ENCODE measurements at places on chromosomes 2 and 18.

DNA sequence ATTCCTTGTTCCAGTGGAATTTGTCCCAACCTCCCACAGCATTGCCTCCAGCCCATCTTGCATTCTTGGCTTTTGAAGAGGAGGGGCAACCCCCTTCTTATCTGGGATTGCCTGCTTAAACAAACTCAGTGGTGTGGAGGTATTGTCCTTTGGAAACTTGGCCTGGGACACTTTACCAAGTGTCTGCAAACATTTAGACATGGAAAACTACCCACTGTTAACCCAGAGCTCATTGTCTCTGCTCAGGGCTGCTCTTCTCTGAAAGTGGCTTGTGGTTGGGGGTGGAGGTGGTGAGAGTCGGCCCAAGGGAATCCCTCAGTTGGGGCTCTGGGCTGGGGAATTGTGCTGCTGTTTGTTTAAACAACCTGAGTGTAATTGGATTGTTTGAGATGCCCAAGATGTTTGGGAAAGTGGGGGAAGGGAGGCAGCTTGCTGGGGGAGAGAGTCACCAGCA, 178.3 kb upstream of the GATA6 start:
- no peak for DNase-seq
- H3K4me3 ChIP-seq = no peak overlapping the region
- no peak overlapping the region for H3K27ac ChIP-seq
- peaks cover 33% of the 10 kb centered on the region for H3K27me3 ChIP-seq
- H3K36me3 ChIP-seq = no peaks in the 10 kb centered on the region

GRCh38 chr18:51382081-51382480, 184.6 kb upstream of the MEX3C start:
- DNase-seq = no peak
- no peaks in the 10 kb centered on the region for H3K36me3 ChIP-seq
- H3K4me3 ChIP-seq = no peak overlapping the region
- no peaks in the 10 kb centered on the region for H3K27me3 ChIP-seq

GRCh38 chr2:190417045-190417842, 9.1 kb downstream of the MFSD6 start:
- no peaks in the 10 kb centered on the region for H3K27me3 ChIP-seq
- no peak overlapping the region for H3K27ac ChIP-seq
- H3K4me3 ChIP-seq = no peak overlapping the region
- no peaks in the 10 kb centered on the region for H3K36me3 ChIP-seq
- no peak for DNase-seq

DNA sequence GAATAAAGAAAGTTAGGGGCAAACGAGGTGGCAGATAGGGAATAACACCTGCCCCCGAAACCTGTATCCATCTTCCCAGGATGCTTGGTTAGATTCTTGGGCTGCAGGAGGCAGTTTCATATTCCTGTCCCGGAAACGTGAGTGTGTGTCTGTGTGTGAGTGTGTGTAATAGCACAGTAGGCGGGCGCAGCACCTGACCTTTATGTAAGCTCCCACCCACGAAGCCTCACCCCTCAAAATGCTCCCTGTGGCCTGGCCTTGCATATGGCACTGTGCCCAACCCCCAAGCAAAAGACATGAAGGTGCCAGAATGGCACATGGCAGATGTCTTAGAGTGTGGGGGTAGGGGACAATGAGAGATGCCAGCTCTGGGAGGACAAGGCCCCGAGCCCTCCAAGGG, 48.9 kb downstream of the EFR3B start:
- no peaks in the 10 kb centered on the region for H3K4me1 ChIP-seq
- H3K36me3 ChIP-seq = no peaks in the 10 kb centered on the region
- H3K27ac ChIP-seq = no peak overlapping the region
- peak; percentile 62 for DNase-seq

DNA sequence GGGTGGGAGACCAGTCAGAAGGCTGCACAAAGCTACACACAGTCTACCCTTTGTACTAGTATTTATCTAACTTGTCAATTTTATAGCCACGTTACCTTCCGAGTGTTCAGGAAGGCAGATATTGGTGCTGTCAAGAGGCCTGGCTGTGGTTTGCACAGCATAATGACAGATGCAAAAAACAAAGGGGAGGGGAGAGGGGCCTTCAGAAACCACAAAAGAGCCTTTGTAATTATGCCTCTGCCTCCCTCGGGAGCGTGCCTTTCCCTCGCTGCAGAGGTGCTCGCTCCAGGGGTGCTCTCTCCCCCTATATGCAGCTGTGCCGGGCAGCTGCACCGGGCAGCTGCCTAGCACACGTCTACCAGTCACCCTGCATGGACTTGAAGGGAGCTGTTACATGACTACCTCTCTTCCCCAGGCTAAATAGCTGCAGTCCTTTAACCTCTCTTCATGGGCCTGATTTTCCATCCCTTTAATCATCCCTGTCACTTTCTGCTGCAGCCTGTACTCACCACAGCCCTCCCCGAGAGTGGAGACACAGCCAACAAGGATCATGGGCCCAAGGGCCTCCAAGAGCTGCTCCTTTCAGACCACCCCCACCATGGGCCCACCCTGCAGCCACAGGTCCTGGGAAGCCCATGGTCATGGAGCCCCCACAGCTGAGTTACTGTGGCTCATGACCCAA, 168.4 kb upstream of the PKDCC start:
- no peak overlapping the region for H3K4me3 ChIP-seq
- H3K27ac ChIP-seq = peak overlapping the region; percentile 64
- H3K4me1 ChIP-seq = no peaks in the 10 kb centered on the region
- peak; percentile 50 for DNase-seq

DNA sequence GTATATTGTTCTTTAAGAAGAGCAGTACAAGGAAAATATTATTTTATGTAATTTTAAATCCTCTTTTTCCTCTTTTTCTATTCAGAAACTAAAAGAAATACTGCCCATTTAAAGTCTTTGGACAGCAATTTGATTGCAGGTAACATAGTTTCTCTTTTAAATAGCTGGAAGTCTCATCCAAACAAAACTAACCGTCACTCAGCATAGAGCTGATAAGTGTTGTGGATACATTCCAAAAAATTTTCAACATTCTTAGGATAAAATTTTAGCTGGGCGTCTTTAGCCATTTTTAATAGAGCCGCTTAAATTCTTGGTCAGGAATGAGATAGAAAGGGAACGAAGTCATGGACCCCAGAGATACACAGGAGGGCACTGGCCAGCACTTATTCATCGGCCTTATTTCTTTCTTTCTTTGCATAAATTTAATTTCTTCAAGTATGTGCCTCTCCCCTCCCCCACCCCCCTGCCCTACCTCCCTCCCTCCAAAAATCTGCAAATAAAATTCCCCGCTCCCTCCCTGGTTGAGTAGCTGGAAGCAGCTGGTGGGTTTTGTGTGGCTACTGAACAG, 81.7 kb downstream of the GBX2 start:
- H3K4me1 ChIP-seq = peaks cover 32% of the 10 kb centered on the region
- H3K27me3 ChIP-seq = no peaks in the 10 kb centered on the region
- no peaks in the 10 kb centered on the region for H3K36me3 ChIP-seq
- H3K27ac ChIP-seq = no peak overlapping the region
- H3K4me3 ChIP-seq = no peak overlapping the region
- DNase-seq = no peak

- no peak overlapping the region for H3K4me3 ChIP-seq
- no peaks in the 10 kb centered on the region for H3K27me3 ChIP-seq
- H3K27ac ChIP-seq = no peak overlapping the region
- no peaks in the 10 kb centered on the region for H3K36me3 ChIP-seq
- DNase-seq = no peak
- H3K4me1 ChIP-seq = no peaks in the 10 kb centered on the region
These were observed 116.4 kb downstream of the PDCL3 start for GRCh38 chr2:100679211-100679610.

GRCh38 chr2:199258291-199258690, 199.4 kb downstream of the SATB2 start:
- no peak overlapping the region for H3K27ac ChIP-seq
- H3K27me3 ChIP-seq = no peaks in the 10 kb centered on the region
- H3K36me3 ChIP-seq = no peaks in the 10 kb centered on the region
- H3K4me1 ChIP-seq = no peaks in the 10 kb centered on the region
- H3K4me3 ChIP-seq = no peak overlapping the region

DNA sequence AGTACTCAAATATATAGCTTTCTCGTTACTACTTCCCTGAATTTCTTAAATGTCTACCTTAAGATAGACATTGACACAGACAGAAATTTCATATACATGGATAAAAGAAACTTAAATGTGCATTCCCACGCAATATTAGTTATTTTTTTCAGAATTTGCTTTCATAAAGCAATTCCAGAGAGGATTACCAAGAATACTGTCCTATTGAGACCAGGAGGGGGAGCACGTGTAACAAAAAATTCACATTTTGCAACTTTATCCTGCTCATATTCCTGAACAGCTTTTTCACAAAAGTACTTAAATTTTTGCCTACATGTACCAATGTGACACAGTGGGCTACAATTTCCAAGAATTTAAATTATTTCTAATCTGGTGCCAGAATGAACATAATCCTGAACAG, 30.7 kb upstream of the ERCC3 start:
- no peaks in the 10 kb centered on the region for H3K4me1 ChIP-seq
- peaks cover 75% of the 10 kb centered on the region for H3K36me3 ChIP-seq
- H3K27ac ChIP-seq = no peak overlapping the region
- peak; percentile 50 for DNase-seq

DNA sequence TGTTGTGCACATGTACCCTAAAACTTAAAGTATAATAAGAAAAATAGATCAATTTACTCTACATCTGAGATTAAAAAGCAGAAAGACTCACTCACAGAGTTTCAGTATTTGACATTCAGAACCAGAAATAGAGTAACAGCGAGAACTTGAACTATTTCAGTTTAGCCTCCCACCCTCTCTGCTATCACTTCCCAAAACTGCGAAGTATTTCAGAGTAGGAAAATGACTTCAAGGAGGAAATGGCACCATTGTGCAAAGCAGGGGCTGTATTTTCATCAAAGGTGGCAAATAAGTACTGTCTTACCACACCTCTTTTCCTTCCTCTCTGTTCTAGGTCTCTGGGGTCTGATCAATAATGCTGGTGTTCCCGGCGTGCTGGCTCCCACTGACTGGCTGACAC, 13.6 kb downstream of the DHRS9 start:
- DNase-seq = no peak
- no peak overlapping the region for H3K27ac ChIP-seq
- no peak overlapping the region for H3K4me3 ChIP-seq
- no peaks in the 10 kb centered on the region for H3K4me1 ChIP-seq
- no peaks in the 10 kb centered on the region for H3K36me3 ChIP-seq

GRCh38 chr2:23603581-23603980, 218.6 kb downstream of the KLHL29 start:
- no peaks in the 10 kb centered on the region for H3K27me3 ChIP-seq
- no peak overlapping the region for H3K4me3 ChIP-seq
- DNase-seq = no peak
- no peaks in the 10 kb centered on the region for H3K36me3 ChIP-seq
- H3K27ac ChIP-seq = no peak overlapping the region

DNA sequence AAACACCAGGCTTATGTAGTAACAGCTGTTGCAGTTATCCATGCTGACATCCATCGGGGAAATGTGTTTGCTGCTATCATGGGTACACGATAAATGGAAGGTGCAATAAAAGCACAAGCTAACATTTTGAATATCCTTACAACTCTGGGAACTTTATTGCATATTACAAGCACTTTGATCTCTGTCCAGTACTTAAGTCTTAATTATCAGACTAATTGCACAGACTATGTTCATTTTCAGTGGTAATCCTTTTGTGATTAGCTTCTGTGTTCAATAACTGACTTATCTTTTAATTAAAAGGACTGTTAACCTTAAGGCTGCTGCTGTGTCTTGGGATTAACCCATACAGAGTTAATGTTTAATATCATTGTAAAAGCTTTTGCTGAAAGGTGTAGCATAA, 101.4 kb upstream of the ATP5MC3 start:
- H3K27ac ChIP-seq = no peak overlapping the region
- H3K27me3 ChIP-seq = no peaks in the 10 kb centered on the region
- no peaks in the 10 kb centered on the region for H3K36me3 ChIP-seq
- no peak overlapping the region for H3K4me3 ChIP-seq
- DNase-seq = no peak
- H3K4me1 ChIP-seq = no peaks in the 10 kb centered on the region

GRCh38 chr2:36538335-36538734, 59.6 kb downstream of the FEZ2 start:
- no peak overlapping the region for H3K4me3 ChIP-seq
- peaks cover 61% of the 10 kb centered on the region for H3K36me3 ChIP-seq
- peak; percentile 33 for DNase-seq
- H3K27ac ChIP-seq = peak overlapping the region; percentile 3
- H3K4me1 ChIP-seq = peaks cover 2% of the 10 kb centered on the region

- no peak for DNase-seq
- H3K4me1 ChIP-seq = no peaks in the 10 kb centered on the region
- no peak overlapping the region for H3K4me3 ChIP-seq
- H3K27ac ChIP-seq = peak overlapping the region; percentile 14
- no peaks in the 10 kb centered on the region for H3K27me3 ChIP-seq
These were observed 89.2 kb upstream of the FAM117B start for GRCh38 chr2:202545523-202545922.
